ENCODE measurements at places on chromosomes 6 and 20.

GRCh38 chr20:41135187-41135887, 2.0 kb upstream of the PLCG1 start:
- H3K36me3 ChIP-seq: no peaks in the 10 kb centered on the region
- DNase-seq: peak; percentile 52
- H3K4me3 ChIP-seq: peak overlapping the region; percentile 94

- peaks cover 52% of the 10 kb centered on the region for H3K4me1 ChIP-seq
- DNase-seq: no peak
- H3K36me3 ChIP-seq: no peaks in the 10 kb centered on the region
- H3K27ac ChIP-seq: no peak overlapping the region
Observed at GRCh38 chr6:31740397-31741223, 805 bp downstream of the MSH5 start.

DNA sequence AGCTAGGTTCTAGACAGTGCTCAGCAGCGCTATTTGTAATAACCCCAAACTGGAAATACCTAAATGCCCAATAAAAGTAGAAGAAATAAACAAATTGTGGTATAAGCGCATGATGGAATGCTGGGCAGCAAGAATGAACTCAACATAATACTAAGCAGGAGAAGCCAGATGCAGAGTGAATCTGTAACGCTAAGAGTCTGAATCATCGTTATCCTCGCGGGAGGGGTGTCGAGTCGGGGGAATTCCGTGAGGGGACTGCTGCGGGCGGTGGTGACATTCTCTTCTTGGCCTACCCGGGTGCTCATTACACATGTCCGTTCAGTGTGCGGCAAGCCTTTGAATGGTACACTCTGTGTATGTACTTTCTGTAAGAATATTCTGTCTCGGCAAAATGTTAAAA, 83.7 kb downstream of the SULF2 start:
- H3K4me1 ChIP-seq: no peaks in the 10 kb centered on the region
- H3K4me3 ChIP-seq: no peak overlapping the region
- H3K27ac ChIP-seq: no peak overlapping the region
- H3K27me3 ChIP-seq: peaks cover 4% of the 10 kb centered on the region
- no peak for DNase-seq

DNA sequence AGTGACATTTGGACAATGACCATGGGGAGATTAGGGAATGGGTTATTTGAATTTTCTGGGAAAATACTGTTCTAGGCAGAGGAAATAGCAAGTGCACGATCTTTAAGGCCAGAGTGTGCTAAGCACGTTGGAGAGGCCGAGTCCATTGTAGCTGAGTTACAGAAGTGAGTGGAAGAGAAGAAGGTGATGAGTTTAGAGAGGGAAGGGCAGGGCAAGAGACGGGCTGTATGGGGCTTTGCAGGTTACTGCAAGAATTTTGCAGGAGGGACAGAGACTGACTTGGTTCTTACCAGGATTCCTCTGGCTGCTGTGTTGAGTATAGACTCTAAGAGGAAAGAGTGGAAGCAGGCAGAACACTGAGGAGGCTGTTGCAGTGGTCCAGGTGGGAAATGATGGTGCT, 1.1 kb upstream of the NCOA3 start:
- DNase-seq: no peak
- H3K4me3 ChIP-seq: peak overlapping the region; percentile 96
- H3K27ac ChIP-seq: peak overlapping the region; percentile 97
- no peaks in the 10 kb centered on the region for H3K27me3 ChIP-seq
- H3K4me1 ChIP-seq: peaks cover 28% of the 10 kb centered on the region
- H3K36me3 ChIP-seq: no peaks in the 10 kb centered on the region

DNA sequence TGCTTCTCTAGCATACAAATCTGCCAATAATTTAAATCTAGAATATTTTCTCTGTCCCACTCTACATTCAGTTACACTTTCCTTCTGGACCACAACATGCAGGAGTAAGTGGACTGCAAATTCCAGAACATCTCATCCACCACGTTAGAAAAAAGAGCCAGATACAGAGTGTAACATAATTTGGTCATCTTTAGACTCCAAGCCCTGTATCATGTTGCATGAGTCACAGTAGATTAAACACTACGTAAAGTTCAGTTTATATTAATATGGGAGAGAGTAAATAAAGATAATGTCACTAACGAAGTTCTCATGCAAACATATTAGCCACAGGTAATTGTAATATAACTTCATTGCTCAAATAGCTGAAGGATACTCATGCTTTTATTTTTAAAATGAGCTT, 327.0 kb downstream of the C6orf118 start:
- no peaks in the 10 kb centered on the region for H3K27me3 ChIP-seq
- H3K4me3 ChIP-seq: no peak overlapping the region
- DNase-seq: no peak
- no peaks in the 10 kb centered on the region for H3K4me1 ChIP-seq

- no peak overlapping the region for H3K27ac ChIP-seq
- H3K27me3 ChIP-seq: peaks cover 2% of the 10 kb centered on the region
- no peak overlapping the region for H3K4me3 ChIP-seq
- no peak for DNase-seq
Observed at GRCh38 chr6:119171864-119172588, 93.6 kb upstream of the FAM184A start.

DNA sequence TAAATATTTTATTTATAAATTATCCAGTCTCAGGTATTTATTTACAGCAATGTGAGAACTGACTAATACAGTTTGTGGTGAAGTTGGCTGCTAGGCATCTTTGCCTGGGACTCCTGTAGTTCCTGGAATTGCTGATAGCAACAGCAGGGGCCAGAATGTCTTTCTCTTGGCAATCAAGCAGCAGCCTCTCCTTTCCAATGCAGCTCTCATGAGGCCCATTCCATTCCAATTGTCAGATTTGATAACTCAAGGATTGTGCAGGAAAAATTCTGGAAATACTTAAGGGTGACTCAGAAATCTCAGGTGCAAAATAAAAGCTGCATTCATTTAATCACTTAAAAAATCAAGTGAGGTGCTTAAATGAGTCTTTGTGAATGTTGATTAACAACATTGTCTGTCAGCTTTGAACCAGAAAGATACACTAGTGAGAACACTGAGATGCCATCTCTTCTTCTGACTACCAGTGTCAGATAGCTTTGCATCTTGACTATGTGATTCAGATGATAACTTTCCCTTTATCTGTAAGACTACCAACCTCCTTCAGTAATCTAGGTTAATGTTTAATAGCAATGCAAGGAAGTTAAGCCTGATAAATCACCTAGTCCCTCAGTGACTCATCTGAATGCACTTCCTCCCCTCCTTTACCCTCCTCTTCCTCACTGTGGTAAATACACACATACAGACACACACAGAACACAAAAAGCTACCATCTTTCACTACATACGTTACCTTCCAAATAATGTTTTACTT, 32.1 kb upstream of the COL21A1 start:
- H3K27me3 ChIP-seq: no peaks in the 10 kb centered on the region
- H3K36me3 ChIP-seq: no peaks in the 10 kb centered on the region
- H3K4me3 ChIP-seq: no peak overlapping the region

- peak overlapping the region; percentile 77 for H3K27ac ChIP-seq
- no peak for DNase-seq
- no peaks in the 10 kb centered on the region for H3K27me3 ChIP-seq
- H3K4me3 ChIP-seq: no peak overlapping the region
- peaks cover 44% of the 10 kb centered on the region for H3K4me1 ChIP-seq
Observed at GRCh38 chr6:158004701-158005095, 23.0 kb downstream of the SYNJ2 start.

- no peak overlapping the region for H3K4me3 ChIP-seq
- peaks cover 5% of the 10 kb centered on the region for H3K36me3 ChIP-seq
- DNase-seq: no peak
- no peak overlapping the region for H3K27ac ChIP-seq
- H3K4me1 ChIP-seq: no peaks in the 10 kb centered on the region
- H3K27me3 ChIP-seq: no peaks in the 10 kb centered on the region
Observed at GRCh38 chr6:57075092-57075491, 14.9 kb upstream of the ZNF451 start.

DNA sequence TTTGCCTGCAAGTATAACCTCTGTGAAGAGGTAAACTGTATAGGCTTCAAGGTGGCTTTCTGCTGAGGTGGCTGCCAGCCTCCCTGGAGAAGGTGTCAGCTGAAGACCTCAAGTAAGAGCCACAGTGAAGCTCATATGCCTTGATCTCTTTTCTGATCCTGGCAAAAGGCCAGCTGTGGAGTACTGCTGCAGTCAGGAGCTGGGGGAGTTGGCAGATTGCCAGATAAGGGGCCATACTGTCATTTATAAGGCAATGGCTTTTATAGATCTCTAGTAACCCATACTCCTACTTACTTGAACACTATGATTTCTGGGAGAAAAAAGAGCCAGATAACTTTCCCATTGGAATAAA, 8.8 kb upstream of the CEP85L start:
- no peaks in the 10 kb centered on the region for H3K27me3 ChIP-seq
- H3K36me3 ChIP-seq: peaks cover 4% of the 10 kb centered on the region
- H3K27ac ChIP-seq: peak overlapping the region; percentile 86
- peaks cover 36% of the 10 kb centered on the region for H3K4me1 ChIP-seq

DNA sequence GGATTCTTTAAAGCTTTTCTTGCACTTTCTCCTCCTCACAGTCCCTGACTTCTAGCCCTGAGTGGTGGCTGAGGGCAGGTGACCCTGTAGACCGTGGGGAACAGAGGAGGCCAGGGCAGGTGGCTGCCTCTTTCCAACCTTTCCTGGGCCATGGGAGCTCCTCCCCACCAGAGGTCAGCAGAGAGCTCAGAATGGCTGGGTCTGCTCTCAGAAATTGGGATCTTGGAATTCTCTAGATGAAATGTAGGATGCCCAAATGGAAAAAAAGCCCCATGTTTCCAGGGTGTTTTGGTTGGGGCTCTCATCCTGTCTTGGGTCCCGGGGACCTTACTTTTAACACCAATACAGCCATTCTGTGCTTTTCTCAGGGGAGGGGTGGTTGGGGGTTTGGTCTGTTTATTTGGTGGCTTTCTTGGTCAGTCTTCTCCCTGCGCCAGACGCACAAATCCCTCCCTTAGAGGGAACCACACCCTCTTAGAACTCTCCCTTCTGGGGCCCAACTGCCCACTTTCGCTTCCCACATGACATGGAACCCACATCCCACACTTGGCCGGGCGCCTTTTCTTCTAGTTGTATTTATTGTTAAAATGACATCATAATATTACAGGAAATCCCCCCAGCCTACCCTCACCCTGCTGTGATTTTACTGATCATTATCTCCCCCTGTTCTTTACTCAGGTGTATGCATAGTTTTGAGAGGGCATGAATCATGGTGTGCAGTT, 17.9 kb downstream of the GNAS start:
- H3K4me1 ChIP-seq: peaks cover 9% of the 10 kb centered on the region
- H3K36me3 ChIP-seq: no peaks in the 10 kb centered on the region
- H3K27me3 ChIP-seq: no peaks in the 10 kb centered on the region

DNA sequence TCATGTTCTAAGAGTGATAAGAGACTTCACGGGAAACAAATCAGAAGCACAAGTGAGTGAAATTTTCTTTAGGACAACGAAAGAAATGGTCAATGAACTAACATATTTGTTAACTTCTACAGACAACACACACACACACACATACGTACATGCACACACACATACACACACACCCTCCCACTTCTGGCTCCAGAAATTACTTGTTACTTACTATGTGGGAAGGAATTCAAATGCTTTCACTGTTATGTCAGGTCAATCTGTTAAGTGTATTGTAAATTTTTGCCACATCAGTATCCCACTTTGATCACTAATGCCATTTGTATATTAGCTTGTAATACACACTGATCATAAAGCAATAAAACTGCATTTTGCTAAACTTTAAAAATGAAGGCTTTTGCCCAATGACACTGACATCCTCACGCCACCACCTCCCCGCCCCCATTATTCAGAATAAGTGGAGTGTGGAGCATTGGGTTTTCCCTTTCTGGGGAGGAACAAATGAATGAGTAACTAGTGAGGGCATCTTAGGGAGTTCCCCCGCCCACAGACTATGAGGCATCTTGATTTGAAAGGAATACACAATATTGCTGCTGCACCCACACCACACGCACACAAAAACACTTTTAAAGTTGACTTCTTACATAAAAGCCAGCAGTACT, 76.2 kb downstream of the ATXN1 start:
- H3K4me1 ChIP-seq: peaks cover 60% of the 10 kb centered on the region
- no peaks in the 10 kb centered on the region for H3K27me3 ChIP-seq

GRCh38 chr20:52137850-52138249, 53.7 kb downstream of the ZFP64 start:
- H3K27ac ChIP-seq: no peak overlapping the region
- no peak for DNase-seq
- H3K4me3 ChIP-seq: no peak overlapping the region
- H3K27me3 ChIP-seq: no peaks in the 10 kb centered on the region
- peaks cover under 1% of the 10 kb centered on the region for H3K4me1 ChIP-seq

DNA sequence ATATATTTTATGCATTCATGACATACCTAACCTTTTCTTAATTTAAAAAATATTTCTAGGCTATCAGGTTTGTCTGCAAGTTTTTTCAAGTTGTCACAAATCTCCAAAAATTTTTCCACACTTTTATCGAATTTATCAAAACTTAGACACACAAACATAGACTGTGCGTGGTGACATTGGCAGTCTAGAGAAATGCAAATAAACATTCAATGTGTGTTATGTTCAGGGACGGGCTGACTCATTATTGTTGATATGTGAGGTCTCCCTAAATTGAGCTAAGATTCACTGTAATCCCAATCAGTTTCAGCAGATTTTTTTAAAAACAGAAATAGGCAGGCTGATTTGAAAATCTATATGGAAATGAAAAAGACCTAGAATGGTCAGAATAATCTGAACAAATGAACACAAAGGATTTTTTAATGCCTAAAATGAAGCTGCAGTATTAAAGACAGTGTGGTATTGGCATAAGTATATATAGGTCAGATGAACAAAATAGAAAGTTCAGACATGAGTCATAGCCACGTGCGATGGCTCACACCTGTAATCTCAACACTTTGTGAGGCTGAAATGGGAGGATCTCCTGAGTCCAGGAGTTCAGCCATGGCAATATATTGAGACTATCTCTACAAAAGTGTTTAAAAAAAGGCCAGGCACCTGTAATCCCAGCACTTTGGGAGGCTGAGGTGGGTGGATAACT, 19.2 kb downstream of the BLTP3A start:
- no peak overlapping the region for H3K27ac ChIP-seq
- no peak overlapping the region for H3K4me3 ChIP-seq
- no peaks in the 10 kb centered on the region for H3K27me3 ChIP-seq

GRCh38 chr6:39428152-39428551, 105.7 kb upstream of the KCNK16 start:
- DNase-seq: no peak
- H3K27ac ChIP-seq: no peak overlapping the region
- no peak overlapping the region for H3K4me3 ChIP-seq
- peaks cover 10% of the 10 kb centered on the region for H3K4me1 ChIP-seq
- H3K36me3 ChIP-seq: no peaks in the 10 kb centered on the region

DNA sequence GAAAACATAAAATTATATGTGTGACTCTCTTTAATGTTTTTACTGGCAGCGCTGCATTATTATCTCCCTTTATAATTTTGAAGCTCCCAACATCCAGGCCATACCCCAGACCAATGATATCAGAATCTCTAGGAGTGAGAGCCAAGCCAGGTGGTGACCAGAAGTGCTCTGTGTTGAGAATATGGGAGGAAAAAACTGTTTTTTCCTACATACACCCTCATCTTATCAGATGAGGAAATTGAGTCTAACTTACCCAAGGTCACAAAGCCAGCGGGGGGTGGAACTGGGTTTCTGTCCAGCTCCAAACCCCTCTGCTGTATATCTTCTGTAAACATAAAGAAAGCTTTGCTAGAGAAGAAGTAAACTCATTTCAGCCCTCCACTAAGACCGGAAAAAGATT, 42.5 kb downstream of the LY86 start:
- no peak for DNase-seq
- no peak overlapping the region for H3K27ac ChIP-seq
- no peaks in the 10 kb centered on the region for H3K27me3 ChIP-seq
- no peak overlapping the region for H3K4me3 ChIP-seq

GRCh38 chr6:150286460-150286859, 82.4 kb upstream of the IYD start:
- H3K27me3 ChIP-seq: peaks cover 56% of the 10 kb centered on the region
- H3K4me1 ChIP-seq: no peaks in the 10 kb centered on the region
- no peak overlapping the region for H3K4me3 ChIP-seq
- H3K36me3 ChIP-seq: no peaks in the 10 kb centered on the region
- no peak overlapping the region for H3K27ac ChIP-seq
